Mucosa of descending colon (tissue), 3 donors: ENCODE measurements at places on chromosomes 4 and X. TPM values are rescaled to one million over a fixed set of nuclear protein-coding genes. Genes with fewer than 3 reads are reported as not detected.
A peak's percentile ranks its signal among the peaks of the same experiment; 100 is the strongest.

HPGD gene
- total RNA-seq = 237 TPM

MYOZ2 gene
- total RNA-seq = 0.63 TPM

- DNase-seq = no peak
Observed at GRCh38 chr4:13892739-13893105, 265.2 kb upstream of the BOD1L1 start.

- DNase-seq = no peak
Observed at GRCh38 chr4:88008743-88009171, 1.3 kb downstream of the PKD2 start.

- no peak for DNase-seq
Observed at GRCh38 chr4:110609044-110609750, 13.7 kb downstream of the PITX2 start.

DNA sequence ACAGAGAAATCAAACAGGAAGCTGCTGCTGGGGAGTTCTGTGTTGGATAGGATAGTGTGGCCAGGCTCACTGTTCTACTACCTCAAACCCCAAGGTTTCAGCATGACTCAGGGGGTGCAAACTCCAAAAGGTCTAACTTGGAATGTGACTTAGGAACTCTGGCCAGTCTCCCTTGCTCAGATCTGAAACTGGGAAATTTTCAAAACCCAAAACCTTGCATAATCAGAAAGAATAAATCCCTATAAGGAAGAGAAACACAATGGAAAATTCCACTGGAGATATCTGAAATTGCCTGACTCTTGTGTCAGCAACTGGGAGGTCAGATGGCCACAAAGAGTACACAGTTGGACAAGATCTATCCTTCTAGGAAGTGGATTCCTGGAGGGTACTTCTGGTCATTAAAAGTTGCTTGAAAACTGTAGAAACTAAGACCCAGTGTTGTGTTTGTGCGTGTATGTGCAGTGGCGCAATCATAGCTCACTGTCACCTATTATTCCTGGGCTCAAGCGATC, 58.0 kb downstream of the PPEF2 start:
- no peak for DNase-seq

DNA sequence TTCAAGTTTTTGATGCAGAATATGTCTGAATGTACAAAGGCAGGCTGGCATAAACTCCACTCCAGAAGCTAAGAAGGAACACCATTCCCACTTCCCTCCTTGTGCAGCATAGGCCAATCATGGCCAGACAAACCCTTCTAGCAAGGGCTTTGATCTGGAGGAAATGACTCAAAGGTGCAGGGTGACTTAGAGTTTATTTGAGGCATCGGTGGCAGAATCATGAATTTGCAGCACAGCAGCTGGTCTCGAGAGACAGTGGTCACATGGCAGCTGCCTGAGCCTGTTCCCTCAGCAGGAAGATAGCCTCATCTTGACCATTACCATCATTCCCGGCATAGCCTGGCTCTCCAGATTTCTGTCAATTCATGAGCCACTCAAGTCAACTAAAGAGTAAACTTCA, 154.5 kb downstream of the ATP10D start:
- no peak for DNase-seq

PWWP3B gene
- 0.12 TPM for total RNA-seq

TIMM8A gene
- total RNA-seq = 17.7 TPM

DNA sequence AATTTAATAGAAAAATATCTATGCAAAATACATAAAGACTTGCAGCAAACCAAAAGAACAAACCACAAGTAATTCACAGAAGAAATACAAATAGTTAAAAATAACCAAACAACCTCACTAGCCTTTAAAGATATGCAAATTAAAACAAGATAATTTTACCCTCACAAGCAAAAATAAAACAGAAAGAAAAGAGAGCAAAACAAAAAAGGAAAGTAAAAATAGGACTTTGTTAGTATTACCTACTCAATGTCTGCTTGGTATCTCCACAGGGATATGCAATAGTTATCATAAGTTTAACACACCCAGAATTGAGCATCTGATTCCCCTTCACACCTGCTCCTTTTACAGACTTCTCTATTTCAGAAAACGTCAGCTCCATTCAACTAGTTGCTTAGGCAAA, 737.5 kb upstream of the MAGEB2 start:
- no peak for DNase-seq

GRCh38 chr4:121200795-121201472, 36.8 kb upstream of the TNIP3 start:
- no peak for DNase-seq

DNA sequence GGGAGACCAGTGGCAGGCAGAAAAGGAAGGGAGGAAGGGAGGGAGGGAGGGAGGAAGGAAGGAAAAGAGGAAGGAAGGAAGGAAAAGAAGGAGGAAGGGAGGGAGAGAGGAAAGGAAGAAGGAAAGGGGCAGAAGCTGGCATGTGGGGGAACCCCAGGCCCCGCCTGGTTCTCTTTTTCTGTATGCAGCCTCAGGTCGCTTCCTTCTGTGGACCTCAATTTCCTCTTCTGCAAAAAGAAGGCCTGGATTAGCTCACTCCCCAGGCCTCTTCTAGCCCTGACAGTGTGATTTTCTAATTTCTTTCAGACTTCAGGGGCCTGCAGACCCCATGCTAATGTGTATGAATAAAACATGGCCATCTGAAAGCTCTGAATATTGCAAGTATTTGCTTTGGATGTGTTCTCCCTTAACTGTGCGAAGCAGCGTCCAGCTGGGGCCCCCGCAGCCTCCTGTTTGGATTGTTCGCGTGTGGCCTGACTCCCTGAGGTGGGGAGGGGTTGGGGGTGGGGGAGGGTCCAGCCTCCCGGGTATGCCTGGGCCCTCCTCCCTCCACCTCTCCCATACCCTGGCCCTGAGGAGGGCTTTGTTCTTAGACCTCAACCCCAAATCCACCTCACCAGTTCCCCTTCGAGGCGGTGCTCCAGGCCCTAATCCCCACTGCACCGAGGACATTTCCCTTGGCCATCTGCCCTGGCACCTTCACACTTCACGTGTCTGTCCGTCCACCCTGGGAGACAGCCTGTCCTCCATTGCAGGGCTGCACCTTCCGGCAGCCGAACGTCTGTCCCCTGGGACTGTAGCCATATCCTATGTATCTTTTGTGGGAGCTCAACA, 199.9 kb upstream of the ATP6AP2 start:
- DNase-seq = no peak

GRCh38 chr4:155624478-155624877, 42.2 kb upstream of the GUCY1A1 start:
- DNase-seq = no peak

DNA sequence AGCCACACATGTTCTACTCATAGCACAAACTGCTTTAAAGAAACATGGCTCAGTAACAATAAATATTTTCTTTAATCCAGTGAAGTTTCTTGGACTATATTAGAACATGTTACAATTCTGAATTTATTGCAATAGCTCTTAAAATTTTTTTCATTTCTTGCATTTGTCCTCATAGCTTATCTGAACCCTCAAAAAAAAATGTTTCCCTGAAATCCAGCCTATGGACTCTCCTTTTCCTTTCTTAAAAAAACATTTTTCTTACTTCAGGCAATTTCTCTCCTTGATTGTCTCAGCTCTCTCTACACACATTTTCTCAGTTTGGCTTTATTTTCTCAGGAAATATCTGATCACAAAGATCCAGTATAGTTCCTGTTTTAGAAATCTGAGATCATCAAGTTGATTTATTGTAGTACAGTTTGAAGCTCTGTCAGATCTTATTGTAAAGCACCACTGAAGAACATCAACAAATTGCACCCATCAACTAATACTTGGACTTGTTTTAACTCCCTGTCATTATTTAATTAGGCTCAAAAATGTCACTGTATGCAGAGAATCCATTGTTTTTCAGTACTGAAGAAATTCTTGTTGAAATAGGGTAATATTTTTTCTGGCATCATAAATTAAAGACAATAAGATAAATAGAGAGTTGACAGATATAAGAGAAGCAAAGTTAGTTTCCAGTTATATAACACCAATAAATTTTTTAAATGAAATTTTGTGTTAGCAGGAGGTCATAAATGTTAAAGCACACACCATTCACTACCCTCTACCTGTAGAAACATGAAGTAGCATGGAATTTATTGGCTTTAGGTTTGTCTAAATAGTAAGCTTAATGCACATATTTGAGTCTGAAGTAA, 317.7 kb downstream of the ARHGAP24 start:
- no peak for DNase-seq

DNA sequence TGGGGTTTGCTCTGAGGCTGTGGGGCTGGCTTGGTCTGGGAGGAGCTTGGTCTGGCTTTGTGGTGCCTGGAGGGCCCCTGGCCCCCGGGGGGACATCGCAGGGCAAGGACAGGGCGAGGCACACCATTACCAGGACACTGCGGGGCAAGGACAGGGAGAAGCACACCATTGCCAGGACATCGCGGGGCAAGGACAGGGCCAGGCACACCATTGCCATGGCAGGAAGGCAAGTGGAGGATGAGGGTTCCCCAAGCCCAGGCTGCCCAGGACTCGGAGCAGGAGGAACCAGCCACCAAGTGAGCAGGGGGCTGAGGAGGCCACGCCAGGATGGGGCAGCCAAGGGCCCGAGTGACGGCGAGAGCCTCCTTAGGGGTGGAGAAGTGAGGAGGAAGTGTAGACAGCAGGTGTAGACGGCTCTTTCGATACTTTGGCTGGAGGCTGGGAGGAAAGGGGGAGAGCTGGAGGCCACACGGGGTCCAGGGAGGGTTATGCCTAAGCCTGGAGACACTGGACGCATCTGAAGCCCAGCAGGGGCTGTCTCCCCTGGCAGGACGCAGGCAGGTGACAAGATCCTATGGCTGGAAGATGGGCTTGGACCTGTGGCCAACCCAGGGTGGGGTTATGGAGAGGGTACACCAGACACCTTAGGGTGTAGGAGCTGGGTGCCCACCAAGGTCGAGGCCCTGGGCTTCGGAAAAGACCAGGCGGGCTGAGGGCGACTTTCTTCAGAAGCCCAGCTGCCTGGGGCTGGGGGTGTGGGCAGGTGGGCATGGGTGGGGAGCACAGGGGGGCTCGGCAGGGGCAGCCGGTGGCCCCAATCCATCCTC, 7.3 kb downstream of the NKX1-1 start:
- DNase-seq = peak; percentile 10

SPANXN2 gene
- not detected for total RNA-seq

GRCh38 chr4:136769717-136770116, 762.6 kb downstream of the PCDH18 start:
- no peak for DNase-seq

- no peak for DNase-seq
Observed at GRCh38 chrX:7055386-7056137, 92.0 kb upstream of the STS start.

RHOH gene
- 2.8 TPM for total RNA-seq

MEPE gene
- total RNA-seq = not detected

DNA sequence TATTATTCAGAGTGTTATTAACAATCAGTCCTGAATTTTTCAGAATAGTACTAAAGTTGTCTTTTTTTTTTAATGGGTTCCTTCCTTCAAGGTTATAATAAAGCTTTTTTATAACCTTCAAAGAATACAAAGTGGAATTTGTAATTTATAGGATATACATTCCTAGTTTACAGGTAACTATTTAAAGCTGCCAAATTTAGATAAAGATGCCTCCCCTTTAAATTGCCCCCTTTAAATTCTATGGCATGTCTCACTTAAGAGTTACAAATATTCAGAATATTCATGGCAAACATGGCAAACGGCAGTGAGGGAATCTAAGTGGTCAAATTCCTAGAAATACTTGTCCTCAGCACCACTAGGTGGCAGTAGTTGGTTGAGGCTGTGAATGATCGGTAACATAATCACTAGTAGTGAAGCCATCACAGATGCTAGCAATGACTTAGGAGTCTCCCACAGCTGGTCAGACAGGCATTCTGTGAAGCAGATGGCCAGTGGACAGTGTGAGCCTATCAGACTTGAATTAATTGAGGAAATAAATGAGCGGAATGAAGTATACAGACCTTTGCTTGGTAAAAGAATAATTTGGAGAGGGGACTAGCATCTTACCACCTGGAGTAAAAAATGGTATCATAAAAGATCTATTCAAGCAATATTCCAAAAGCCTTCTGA, 86.4 kb downstream of the CBR4 start:
- DNase-seq = no peak

ATP6AP1 gene
- total RNA-seq = 95.2 TPM

DNA sequence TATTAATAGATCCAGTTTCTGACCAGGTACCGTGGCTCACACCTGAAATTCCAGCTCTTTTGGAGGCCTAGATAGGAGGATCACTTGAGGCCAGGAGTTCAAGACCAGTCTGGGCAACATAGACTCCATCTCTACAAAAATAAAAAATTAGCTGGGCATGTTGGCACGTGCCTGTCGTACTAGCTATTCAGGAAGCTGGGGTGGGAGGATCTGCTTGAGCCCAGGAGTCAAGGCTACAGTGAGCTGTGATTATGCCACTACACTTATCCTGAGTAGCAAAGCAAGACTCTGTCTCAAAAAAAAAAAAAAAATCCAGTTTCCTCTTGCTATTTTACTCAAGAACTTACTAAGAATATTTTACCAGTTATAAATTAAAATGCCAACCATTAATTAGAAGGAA, 91.7 kb downstream of the SLC10A6 start:
- DNase-seq = no peak

- no peak for DNase-seq
Observed at GRCh38 chr4:74534936-74535335, 90.0 kb downstream of the AREG start.

DNA sequence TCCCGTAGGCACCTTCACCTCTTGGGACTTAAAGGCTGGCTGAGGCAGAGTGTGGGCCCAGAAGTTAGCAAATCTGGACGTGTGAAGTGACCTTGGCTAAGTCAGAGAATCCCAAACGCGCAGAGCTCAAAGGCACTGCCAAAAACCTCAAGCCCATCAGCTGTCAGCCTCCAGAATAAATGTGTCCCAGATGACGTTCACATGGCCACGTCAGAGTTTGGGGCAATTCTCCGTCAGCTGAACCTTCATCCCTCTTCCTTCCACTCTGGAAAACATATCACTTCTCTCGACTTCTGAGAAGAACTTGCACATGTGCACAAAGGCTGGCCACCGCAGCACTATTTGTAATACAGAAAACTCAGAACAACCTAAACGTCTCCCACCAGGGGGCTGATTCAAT, 35.7 kb upstream of the APLN start:
- DNase-seq = no peak

- no peak for DNase-seq
Observed at GRCh38 chrX:150849486-150849885, 49.0 kb downstream of the CD99L2 start.

AFM gene
- total RNA-seq = not detected
